ENCODE measurements at places on chromosomes 3 and 15. TPM values are rescaled to one million over a fixed set of nuclear protein-coding genes. Genes with fewer than 3 reads are reported as not detected.

TMEM40 gene
- total RNA-seq = not detected

DNA sequence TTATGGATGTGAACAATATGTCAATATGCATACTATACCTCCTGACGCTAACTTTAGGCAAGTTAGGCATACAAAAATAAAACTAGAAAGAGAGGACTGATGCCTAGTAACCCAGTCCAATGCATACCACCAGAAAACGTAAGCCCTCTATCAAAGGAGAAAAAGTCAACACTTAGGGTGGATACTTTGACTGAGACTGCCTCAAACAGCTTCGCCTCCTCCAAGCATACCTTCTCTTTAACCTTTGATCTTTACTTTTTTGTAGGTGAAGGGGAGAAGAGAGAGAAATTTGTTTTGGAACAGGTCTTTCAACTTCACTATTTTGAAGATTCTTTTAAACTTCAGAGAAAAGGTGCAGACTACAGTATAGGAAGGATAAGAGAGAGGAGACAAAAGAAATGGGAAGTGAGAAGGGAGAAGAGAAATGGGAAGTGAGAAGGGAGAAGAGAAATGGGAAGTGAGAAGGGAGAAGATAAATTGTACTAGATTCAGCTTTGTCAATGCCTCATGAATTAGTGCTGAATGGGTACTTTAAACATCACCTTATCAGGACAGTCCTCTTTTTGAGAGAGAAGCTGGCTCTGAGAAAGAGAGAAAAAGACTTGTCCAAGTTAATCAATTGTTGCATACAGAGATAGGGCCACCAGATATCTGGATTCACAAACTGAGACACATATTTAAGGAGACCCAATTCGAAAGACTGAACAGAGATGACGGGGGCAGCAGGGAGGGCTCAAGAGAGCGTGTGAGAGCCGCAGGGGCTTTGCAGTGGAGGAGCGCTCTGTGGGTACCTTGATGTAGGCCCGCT, 1.0 kb downstream of the P3H2 start:
- no peak for ATAC-seq

C2CD4B gene
- total RNA-seq = 0.17 TPM

DNA sequence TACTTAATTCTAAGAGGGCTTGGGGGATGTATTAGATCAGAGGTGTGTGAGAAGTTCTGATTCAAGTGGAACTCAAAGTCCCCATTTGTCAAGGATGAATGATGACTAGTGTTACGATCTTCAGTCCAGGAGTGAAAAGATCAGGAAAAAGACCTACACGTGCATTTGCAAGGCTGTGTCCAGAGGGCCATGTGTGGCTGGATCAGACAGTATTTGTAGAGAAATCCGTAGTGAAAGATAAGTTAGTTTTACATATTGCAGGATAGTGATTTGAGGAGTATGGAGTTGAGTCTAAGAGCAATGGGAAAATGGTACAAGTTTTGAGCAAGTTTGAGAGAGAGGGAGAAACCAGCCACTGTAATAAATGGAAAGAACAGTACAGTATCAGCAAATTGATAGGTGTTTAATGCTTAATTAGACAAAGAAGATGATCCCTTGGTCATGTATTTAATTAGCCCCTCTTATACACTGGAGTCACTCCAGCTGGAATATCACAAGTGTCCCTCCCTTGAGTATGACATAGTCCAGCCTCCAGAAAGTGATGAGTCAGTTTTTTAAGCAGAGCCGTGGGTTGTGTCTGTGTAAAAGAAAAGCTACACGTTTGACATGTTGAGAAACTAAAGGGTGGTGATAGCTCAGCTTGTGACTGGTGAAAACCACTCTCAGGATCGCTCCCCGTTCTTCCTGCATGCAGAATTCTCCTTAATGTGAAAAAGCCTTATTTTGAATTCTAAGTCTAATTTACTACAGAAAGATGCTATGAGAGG, 348.8 kb downstream of the ROBO1 start:
- no peak for ATAC-seq

MED12L gene
- total RNA-seq = 0.27 TPM

RNF123 gene
- 18.5 TPM for total RNA-seq

DNA sequence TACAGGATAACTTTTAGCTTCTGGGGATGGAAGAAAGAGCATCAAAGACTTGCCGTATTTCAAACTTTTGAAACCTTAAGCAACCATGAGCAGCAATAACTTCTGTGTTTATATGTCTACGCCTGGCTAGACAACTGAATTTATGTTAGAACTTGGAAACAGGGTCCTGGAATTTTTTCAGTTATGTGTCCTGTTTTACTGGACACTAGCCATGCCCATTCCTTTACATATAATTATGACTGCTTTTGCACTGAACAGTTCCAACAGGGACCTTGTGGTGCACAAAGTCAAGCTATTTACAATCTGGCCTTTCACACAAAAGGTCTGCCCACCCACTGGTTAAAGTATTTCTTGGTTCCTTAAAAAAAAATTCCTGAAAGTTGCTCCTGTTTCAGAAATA, 37.1 kb downstream of the TJP1 start:
- ATAC-seq = no peak

GRCh38 chr3:154040283-154040682, 80.9 kb upstream of the ARHGEF26 start:
- ATAC-seq = no peak

GRCh38 chr15:51750792-51751696, at the start of gene TMOD2:
Gene TMOD2, plus strand, starts transcription at chr15:51751597. Its CDS starts 14,845 bp downstream, at chr15:51766442.
- ATAC-seq = peak; percentile 79

- ATAC-seq = no peak
These were observed 27.9 kb downstream of the LNP1 start for GRCh38 chr3:100429187-100429716.

MCF2L2 gene
- 4.0 TPM for total RNA-seq

GREM1 gene
- total RNA-seq = 365 TPM

DNA sequence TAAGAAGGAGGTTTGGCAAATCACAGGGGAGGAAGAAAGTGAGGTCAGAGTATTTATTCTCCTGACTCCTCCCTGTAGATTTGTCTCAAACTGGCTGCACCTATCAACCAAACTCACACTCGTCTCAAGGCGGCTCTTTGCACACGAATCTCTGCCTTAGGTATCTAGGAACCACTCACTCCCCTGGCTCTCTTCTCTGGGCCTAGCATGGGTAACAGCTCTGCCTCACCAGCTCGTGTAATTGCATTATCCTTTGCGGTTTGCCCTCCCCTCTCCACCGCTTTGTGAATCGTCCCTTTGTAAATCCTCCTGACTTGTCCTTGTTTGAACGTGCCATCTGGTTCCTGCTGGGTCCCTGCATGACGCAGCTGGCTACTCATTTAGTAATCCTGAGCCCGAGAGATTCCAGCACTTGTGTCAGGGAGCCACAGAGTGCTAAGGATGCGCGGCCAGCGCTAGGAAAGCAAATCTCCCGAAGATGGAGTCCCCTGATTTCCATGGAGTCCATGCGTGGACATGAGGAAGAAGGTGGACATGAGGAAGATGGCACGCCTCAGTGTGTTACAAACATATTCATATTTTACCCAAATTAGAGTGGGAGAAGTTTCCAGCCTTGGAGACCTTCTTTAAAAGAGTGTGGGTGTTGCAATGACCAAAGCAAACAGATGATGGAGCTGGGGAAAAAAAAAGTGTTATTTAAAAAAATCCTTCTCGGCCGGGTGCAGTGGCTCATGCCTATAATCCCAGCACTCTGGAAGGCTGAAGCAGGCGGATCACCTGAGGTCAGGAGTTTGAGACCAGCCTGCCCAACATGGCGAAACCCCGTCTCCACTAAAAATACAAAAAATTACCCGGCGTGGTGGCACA, 26.7 kb downstream of the NRROS start:
- ATAC-seq = no peak

DNA sequence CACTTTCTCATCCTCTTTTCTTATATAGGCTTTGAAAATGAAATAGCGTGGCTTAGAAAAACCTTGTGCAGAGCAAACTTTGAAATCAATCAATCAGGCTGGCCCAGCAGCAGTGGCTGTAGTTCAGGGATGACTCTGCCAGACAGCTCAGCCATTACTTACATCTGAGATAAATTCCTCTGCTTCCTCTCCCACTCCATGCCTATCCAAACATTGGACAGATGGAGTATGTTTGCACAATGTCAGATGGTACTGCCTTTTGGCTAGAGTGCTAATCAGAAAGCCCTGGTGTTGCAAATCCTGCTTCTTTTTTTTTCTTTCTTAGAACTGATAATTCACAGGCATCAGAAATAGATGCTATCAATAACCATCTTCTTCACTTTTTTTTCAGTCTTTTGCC, 1065.1 kb downstream of the AGBL1 start:
- ATAC-seq = no peak

GOLGA8O gene
- 0.15 TPM for total RNA-seq

GRCh38 chr3:134180761-134181160, 69.9 kb downstream of the RYK start:
- ATAC-seq = no peak

Data from gastroesophageal sphincter (tissue), 4 donors.